ENCODE measurements at places on chromosomes 16 and 17.

GRCh38 chr17:42584880-42585279 is 7.4 kb upstream of the PSMC3IP start:
- DNase-seq: no peak

GRCh38 chr16:17013038-17013437 is 457.7 kb downstream of the XYLT1 start:
- no peak for DNase-seq

GRCh38 chr16:719815-720446 is 1.0 kb upstream of the ANTKMT start:
- no peak for DNase-seq

DNA sequence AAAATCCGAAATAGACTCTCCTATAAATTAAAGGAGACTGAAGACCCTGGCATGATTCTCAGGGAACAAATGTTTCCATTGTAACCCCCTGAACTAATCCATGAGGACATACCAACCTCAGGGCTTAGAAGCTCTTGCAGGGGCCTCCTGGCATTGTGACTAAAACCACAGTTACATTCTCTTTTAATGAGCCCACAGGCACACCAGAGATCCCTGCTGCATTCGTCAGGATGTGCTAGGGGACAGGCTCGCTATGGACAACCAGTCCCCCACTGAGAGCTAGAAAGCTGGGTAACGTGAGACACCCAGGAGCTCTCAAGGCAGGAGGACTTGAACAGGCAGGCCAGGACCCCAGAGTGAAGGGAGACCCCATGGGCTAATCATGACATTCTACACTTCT is 140.6 kb upstream of the TNRC6C start:
- DNase-seq: no peak

- DNase-seq: no peak
These were observed 93.0 kb downstream of the ANKRD11 start for GRCh38 chr16:89397331-89397861.

- DNase-seq: no peak
These were observed 43.6 kb downstream of the SOCS3 start for GRCh38 chr17:78316115-78316866.

DNA sequence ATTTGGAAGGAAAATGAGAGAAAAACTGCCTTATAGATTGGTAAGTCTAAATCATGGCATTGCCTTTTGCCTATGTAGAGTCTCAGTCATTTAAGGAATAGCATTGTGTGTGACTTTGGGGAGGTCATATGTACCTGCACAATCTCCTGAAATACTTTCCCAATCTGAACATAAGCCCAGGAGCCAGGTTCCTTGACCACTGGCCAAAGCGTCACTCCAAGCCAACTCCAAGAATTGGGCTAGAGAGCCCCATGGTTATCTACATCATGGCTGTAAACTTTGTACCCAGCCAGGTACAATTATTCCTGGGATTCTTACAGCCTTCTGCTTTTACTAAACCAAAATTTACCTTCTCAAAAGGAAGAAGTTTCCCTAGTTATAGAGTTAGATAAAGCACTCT is 40.8 kb upstream of the MED13 start:
- no peak for DNase-seq

- no peak for DNase-seq
These were observed 37.0 kb upstream of the ZNF750 start for GRCh38 chr17:82876602-82877379.
